Ovary (tissue), 10 donors: ENCODE measurements at places on chromosomes 6 and 20. TPM values are rescaled to one million over a fixed set of nuclear protein-coding genes. Genes with fewer than 3 reads are reported as not detected.

GRCh38 chr20:33667676-33668465 lies 1.1 kb downstream of the ACTL10 start:
- peak; percentile 79 for DNase-seq
- H3K36me3 ChIP-seq: no peaks in the 10 kb centered on the region
- peak overlapping the region; percentile 94 for H3K27ac ChIP-seq
- H3K4me1 ChIP-seq: peaks cover 18% of the 10 kb centered on the region
- no peaks in the 10 kb centered on the region for H3K27me3 ChIP-seq

- H3K4me3 ChIP-seq: no peak overlapping the region
- DNase-seq: no peak
- no peaks in the 10 kb centered on the region for H3K4me1 ChIP-seq
- no peak overlapping the region for H3K27ac ChIP-seq
- no peaks in the 10 kb centered on the region for H3K36me3 ChIP-seq
Observed at GRCh38 chr6:125888989-125889656, 67.4 kb upstream of the HINT3 start.

GRCh38 chr6:34922177-34922663 lies 33.2 kb downstream of the ANKS1A start:
- no peak overlapping the region for H3K4me3 ChIP-seq
- no peak for DNase-seq
- H3K27me3 ChIP-seq: no peaks in the 10 kb centered on the region
- no peak overlapping the region for H3K27ac ChIP-seq
- no peaks in the 10 kb centered on the region for H3K36me3 ChIP-seq

- H3K27ac ChIP-seq: no peak overlapping the region
- DNase-seq: no peak
- H3K4me1 ChIP-seq: no peaks in the 10 kb centered on the region
Observed at GRCh38 chr20:58817748-58818147, 33.0 kb downstream of the GNAS-AS1 start.

DNA sequence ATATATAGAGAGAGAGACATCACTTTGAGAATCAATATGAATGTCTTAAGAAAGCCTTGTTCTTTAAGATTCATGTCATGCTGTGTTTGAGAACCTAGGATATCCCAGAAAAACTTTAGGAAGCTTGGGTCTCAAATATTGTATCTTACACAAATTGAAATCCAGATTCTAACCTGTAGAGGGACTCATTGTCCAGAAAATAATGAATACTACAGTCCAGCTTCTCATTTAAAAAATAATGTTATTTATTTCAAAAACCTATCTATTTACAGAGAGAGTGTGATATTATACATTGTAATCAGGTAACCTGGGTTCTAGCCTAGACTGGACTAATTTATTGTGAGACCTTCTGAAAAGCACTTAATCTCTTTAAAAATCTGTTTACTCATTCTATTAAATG lies 4.2 kb downstream of the RFX6 start:
- H3K4me3 ChIP-seq: no peak overlapping the region
- no peaks in the 10 kb centered on the region for H3K36me3 ChIP-seq
- H3K27me3 ChIP-seq: no peaks in the 10 kb centered on the region
- no peak for DNase-seq
- peaks cover 7% of the 10 kb centered on the region for H3K4me1 ChIP-seq

DNA sequence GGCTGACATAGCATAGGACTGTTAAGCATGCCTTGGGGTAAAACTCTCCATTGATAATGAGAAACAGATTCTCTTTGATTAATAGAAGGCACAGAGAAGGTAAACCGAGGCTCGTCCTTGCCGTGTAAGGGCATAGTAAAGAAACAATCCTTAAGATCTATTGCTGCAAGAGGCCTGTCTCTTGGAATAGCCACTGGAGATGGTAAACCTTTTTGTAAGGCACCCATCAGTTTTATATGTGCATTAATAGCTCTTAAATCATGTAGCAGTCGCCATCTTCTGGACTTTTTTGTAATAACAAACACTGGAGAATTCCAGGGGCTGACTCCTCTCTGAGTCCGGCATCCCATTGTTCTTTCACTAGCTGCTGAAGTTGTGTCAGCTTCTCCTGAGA lies 8.4 kb upstream of the ABHD12 start:
- H3K27me3 ChIP-seq: no peaks in the 10 kb centered on the region
- no peak overlapping the region for H3K27ac ChIP-seq
- H3K36me3 ChIP-seq: no peaks in the 10 kb centered on the region
- no peak overlapping the region for H3K4me3 ChIP-seq
- H3K4me1 ChIP-seq: no peaks in the 10 kb centered on the region
- DNase-seq: no peak

- DNase-seq: no peak
- H3K4me1 ChIP-seq: no peaks in the 10 kb centered on the region
- H3K4me3 ChIP-seq: no peak overlapping the region
- no peak overlapping the region for H3K27ac ChIP-seq
- no peaks in the 10 kb centered on the region for H3K27me3 ChIP-seq
Observed at GRCh38 chr20:46786566-46786965, 77.1 kb downstream of the SLC2A10 start.

- H3K27ac ChIP-seq: no peak overlapping the region
- no peak overlapping the region for H3K4me3 ChIP-seq
- H3K4me1 ChIP-seq: no peaks in the 10 kb centered on the region
- no peaks in the 10 kb centered on the region for H3K27me3 ChIP-seq
- no peak for DNase-seq
Observed at GRCh38 chr20:47061549-47061948, 166.9 kb downstream of the EYA2 start.

GRCh38 chr6:140915103-140915502 lies 1217.6 kb upstream of the GJE1 start:
- H3K27me3 ChIP-seq: no peaks in the 10 kb centered on the region
- DNase-seq: no peak
- no peak overlapping the region for H3K4me3 ChIP-seq
- no peaks in the 10 kb centered on the region for H3K36me3 ChIP-seq

- H3K4me1 ChIP-seq: peaks cover 22% of the 10 kb centered on the region
- H3K27me3 ChIP-seq: no peaks in the 10 kb centered on the region
- DNase-seq: no peak
- H3K36me3 ChIP-seq: no peaks in the 10 kb centered on the region
- no peak overlapping the region for H3K4me3 ChIP-seq
Observed at GRCh38 chr6:152091201-152091600, 283.7 kb downstream of the ESR1 start.

- H3K4me3 ChIP-seq: no peak overlapping the region
- no peak overlapping the region for H3K27ac ChIP-seq
- H3K36me3 ChIP-seq: no peaks in the 10 kb centered on the region
- no peaks in the 10 kb centered on the region for H3K27me3 ChIP-seq
Observed at GRCh38 chr20:62717933-62718332, 9.3 kb downstream of the NTSR1 start.

DNA sequence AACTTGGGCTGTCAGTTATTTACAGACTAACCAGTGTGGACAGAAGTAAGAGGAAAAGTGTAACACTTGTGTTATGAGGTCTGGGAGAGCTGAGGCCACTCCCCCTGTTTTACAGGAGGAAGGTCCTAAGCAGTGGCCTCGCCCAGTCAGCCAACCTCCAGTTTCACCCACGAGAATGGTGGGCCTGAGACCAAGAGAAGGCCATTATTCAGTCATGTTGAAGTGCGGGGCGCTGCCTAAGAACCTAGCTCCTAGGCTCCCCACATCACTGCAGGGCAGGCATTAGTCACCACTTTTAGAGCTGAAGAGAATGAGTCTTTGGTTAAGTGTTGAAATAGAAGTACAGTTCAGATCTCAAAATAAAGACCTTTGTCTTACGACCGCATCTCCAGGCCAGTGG lies 27.9 kb downstream of the CDYL start:
- H3K27me3 ChIP-seq: no peaks in the 10 kb centered on the region
- H3K4me1 ChIP-seq: peaks cover 15% of the 10 kb centered on the region
- no peak overlapping the region for H3K27ac ChIP-seq
- no peaks in the 10 kb centered on the region for H3K36me3 ChIP-seq
- no peak for DNase-seq

- no peaks in the 10 kb centered on the region for H3K27me3 ChIP-seq
- H3K4me3 ChIP-seq: peak overlapping the region; percentile 18
- no peaks in the 10 kb centered on the region for H3K36me3 ChIP-seq
- peak overlapping the region; percentile 50 for H3K27ac ChIP-seq
- H3K4me1 ChIP-seq: peaks cover 18% of the 10 kb centered on the region
Observed at GRCh38 chr20:58131551-58132142, 96.8 kb downstream of the ANKRD60 start.

DNA sequence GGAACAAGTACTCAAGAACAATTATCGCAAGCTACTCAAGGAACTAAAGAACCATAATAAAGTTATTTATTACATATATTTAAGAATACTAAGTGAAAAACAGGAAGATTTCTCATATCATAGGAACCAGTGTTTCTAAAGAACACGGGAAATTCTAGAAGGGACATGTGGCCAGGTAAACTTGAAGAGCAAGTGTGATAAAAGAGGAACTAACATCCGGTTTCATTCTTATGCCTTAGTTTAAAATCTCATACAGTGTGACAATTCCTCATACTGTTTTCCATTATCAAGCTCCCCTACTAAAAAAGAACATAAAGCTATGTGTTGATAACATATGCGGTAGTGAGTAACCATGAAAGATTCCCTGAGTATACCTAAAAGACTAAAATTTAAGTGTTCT lies 163.5 kb upstream of the SHLD1 start:
- H3K4me1 ChIP-seq: no peaks in the 10 kb centered on the region
- no peaks in the 10 kb centered on the region for H3K27me3 ChIP-seq
- no peak for DNase-seq
- H3K4me3 ChIP-seq: no peak overlapping the region
- H3K27ac ChIP-seq: no peak overlapping the region

- H3K4me3 ChIP-seq: no peak overlapping the region
- H3K27me3 ChIP-seq: no peaks in the 10 kb centered on the region
- no peaks in the 10 kb centered on the region for H3K36me3 ChIP-seq
- H3K27ac ChIP-seq: no peak overlapping the region
Observed at GRCh38 chr20:14919501-14920081, 582.2 kb upstream of the FLRT3 start.

DNA sequence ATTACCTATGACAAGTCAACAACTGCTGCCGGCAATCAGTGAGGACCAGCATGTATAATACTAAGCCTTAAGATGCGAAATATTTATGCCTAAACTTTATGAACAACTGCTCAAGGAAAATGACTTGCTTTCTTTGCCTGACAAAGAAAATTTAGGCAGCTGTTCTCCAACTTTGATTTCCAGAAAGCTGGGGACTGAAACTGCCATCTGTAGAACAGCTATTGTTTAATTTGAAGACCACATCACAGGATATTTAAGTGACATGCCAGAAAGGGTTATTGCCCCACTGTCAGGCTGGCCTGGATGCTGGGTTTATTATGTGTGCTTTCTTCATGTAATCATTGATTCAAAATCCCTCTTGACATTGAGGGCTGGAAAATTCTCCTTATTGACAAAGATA lies 153.9 kb upstream of the ENPP5 start:
- peak overlapping the region; percentile 24 for H3K27ac ChIP-seq
- H3K36me3 ChIP-seq: no peaks in the 10 kb centered on the region
- no peaks in the 10 kb centered on the region for H3K27me3 ChIP-seq
- no peak overlapping the region for H3K4me3 ChIP-seq
- DNase-seq: no peak

GRCh38 chr20:43393052-43393451 lies 64.6 kb upstream of the SRSF6 start:
- H3K4me3 ChIP-seq: no peak overlapping the region
- H3K27me3 ChIP-seq: no peaks in the 10 kb centered on the region
- DNase-seq: no peak
- H3K4me1 ChIP-seq: no peaks in the 10 kb centered on the region

- H3K36me3 ChIP-seq: no peaks in the 10 kb centered on the region
- no peak overlapping the region for H3K4me3 ChIP-seq
Observed at GRCh38 chr20:35225319-35226125, 968 bp upstream of the MMP24 start.

DNA sequence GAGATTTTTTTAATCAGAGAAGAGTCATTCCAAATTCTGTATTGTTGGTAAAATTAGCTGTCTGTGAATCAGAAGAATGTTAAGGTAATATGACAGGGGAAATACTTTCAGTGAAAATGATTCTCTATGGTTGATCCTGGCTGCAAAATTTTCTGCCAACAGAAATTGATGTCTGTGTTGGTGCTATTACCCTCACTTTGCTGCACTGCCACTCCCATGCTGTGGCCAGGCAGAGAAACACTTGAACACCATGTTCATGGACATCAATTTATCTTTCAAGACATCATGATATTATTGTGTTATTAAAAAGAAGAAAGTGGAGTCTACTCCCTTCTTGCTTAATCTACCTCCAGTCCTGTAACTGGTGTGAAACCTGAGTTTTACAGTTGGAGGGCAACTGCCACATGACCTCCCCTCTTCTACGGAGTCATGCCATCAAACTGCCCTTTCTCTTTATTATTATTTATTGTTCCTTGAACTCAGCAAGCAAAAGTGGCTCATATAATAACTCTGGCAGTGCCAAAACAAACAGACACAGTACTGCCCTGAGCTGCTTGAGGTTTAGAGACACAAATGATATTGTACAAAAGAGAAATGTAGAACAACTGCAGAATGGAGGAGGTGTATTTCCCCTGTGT lies 288.0 kb upstream of the JAG1 start:
- no peak overlapping the region for H3K27ac ChIP-seq
- H3K4me1 ChIP-seq: peaks cover 9% of the 10 kb centered on the region
- no peak overlapping the region for H3K4me3 ChIP-seq
- DNase-seq: no peak

- DNase-seq: no peak
- H3K4me3 ChIP-seq: no peak overlapping the region
- H3K4me1 ChIP-seq: no peaks in the 10 kb centered on the region
- no peak overlapping the region for H3K27ac ChIP-seq
- no peaks in the 10 kb centered on the region for H3K36me3 ChIP-seq
- H3K27me3 ChIP-seq: no peaks in the 10 kb centered on the region
Observed at GRCh38 chr20:58855506-58856389, 3.2 kb downstream of the GNAS start.

DNA sequence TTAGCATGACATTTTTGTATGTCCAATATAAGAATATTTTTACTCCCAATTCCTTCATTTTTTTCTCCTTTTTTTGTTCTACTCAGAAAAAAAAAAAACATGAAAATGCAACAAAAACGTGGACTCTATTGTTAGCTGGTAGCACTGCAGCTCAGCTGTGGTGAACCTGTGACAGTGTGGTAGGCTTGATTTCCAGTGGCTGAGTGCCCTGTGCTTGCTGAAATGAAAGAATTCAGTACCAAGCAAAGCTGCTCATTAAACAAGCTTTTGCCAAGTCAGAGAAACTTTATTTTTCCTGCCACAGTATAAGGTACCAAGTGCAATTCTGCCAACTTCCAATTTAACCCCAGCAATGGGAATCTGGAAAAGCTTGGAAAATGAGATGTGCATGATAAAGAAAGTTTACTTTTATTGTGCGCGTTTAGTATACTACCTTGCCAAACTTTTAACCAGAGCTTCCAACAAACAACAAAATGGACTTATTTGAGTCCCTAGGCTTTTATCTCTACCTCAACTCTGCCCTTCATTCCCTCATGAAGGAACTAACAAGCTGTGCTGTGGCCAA lies 215.2 kb downstream of the SLC35F1 start:
- no peak for DNase-seq
- H3K27ac ChIP-seq: no peak overlapping the region
- H3K36me3 ChIP-seq: no peaks in the 10 kb centered on the region
- H3K27me3 ChIP-seq: no peaks in the 10 kb centered on the region
- H3K4me3 ChIP-seq: no peak overlapping the region
- no peaks in the 10 kb centered on the region for H3K4me1 ChIP-seq

ALDH8A1 gene
- total RNA-seq: 1.3 TPM

CST5 gene
- total RNA-seq: not detected

HLA-DPB1 gene
- 85.8 TPM for total RNA-seq

ADAM33 gene
- total RNA-seq: 12.4 TPM

CAP2 gene
- total RNA-seq: 3.3 TPM

VSTM2L gene
- total RNA-seq: not detected

LRRN4 gene
- total RNA-seq: 72.5 TPM

DLK2 gene
- 0.18 TPM for total RNA-seq

GCNT2 gene
- total RNA-seq: 1.3 TPM

PKHD1 gene
- 0.02 TPM for total RNA-seq

WASF1 gene
- 37.2 TPM for total RNA-seq

HLA-DRA gene
- 130 TPM for total RNA-seq
